ENCODE measurements at places on chromosomes 5 and 9.

DNA sequence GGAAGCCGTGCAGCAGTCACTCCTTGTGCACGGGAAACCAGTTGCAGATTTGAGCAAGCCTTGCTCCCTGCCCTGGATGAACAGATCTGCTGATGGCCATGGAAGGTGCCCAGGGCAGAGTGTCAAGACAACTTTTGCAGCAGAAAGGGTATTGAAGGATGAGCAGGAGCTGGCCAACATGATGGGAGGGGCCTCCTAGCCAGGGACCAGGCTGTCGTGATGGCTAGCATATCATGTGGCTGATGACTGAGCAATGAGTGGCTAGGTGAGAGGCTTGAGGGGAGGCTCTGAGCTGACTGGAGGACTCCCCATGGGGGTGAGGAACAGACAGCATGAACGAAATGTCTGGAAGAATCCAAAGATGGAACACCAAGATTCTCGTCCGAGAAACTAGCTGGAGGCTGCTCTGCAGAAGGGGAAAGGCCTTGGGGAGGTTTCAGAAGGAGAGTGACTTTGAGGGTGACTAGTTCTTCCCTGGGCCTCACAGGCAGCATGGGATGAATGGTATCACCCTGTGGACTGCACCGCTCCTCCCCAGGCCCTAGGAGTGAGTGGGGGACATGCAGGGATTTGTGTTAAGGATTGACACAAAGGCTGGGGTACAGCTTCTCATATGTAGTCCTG, 18.5 kb downstream of the PPARGC1B start:
- no peak for DNase-seq

- no peak for DNase-seq
Measured at GRCh38 chr5:35129276-35129675, 81.5 kb upstream of the AGXT2 start.

DNA sequence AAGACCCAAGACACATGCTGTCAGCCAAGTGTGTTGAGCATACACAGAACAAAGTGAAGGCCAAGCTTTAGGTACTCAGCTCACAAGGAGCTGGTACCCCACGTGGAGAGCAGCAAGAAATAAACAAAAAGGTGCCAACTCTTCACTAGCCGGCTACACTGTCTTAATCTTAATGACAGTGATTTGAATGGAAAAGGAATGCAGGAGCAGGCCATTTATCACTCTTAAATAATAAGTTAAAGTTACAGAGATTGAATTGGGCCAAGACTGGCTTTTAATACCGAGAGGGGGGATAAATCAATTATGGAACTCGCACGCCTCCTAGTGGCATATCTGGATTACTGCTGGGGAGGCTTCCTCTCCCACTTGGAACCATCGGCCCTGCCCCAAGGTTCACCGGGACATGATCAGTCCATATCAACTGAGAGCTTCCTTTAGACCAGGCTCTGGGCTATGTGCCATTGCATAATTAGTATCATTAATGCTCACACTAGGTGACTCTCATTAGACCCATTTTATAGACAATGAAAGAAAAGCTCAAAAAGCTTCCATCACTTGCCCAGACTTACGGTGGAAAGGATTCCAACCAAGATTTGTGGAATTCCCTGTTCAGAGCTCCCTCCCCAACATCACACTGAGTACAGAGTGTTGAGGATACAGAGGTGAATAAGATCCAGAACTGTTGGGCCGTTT, 94.0 kb downstream of the ACTL7B start:
- no peak for DNase-seq

DNA sequence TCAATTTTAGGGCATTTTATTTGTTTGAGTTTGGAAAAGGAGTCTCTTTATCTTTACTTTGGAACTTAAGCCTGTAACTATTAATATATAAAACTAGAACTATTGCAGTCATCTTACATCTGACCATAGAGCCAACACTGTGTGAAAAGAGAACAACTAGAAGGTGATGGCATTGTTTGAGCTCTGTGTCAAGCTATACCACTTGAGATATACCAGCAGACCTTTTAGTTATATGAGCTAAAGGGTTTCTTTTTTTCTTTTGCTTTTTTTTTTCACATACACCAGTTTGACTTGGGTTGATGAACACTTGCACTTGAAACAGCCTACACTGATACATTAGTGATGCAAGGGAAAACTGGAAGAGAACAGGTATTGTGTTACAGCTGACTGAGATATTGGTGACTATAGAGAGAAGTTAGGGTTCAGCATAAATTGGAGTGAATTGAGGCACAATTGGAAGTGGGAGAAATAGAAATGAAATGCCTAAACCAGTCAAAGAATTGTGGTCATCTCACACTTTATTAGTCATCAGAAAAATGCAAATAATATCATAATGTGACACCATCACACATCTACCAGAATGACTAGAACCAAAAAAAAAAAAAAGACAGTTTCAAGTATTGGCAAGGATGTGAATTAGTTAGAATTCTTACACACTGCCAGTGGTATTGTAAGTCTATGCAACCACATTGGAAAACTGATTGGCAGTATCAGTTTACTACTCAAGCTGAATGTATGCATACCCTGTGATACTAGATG, 60.9 kb downstream of the ADRB2 start:
- DNase-seq: no peak

DNA sequence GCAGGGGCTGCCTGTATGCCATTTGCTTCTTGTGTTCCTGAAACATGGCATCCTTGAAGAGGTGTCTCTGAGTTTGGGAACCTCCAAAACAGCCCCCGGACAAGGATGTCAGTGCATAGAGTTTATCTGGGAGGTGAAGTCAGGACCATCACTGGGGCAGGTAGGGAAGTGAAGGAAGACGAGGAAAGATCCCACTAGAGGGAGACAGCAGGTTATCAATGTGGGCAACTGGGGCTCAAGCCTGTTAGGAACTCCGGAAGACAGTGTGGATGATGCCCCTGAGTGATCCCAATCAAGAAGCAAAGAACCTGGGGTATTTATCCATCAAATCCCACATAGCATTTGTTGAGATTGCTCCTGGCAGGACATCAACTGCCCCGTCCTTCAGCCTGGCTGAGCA, 233.1 kb downstream of the AGTPBP1 start:
- no peak for DNase-seq

GRCh38 chr9:103802068-103802467, 292.0 kb upstream of the SMC2 start:
- DNase-seq: no peak

DNA sequence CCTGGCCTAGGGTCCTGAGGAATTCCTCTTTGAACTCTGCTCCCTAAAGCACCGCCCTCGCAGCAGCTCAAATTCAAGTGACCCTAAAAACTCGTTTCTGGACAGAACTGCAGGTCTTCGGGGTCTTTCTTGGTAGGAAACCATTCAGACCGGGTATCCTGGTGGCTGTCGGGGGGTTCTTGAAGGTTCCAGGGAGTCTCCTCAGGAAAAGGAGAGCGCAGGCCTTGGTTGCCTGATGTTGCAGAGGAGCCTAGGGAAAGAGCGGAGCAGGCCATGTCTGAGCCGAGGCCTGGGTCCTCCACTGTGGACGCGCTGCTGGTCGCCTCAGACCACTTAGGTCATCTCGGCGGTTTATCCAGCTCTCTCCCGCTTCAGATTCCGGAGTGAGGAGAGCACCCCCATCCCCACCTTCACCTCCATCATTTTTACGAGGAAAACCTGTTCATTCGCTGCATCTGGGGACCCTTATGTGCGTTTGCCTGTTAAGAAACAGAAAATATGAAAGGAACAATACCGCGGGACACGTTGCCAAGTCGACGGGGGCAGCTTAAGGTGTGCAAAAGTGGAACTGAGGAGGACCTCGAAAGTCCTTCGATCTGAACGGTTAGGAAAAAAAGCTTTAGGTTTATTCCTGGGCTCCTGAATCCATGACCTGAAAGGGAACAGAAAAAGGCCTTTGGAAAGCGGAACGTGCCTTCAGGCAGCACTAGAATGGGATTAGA, 299.4 kb downstream of the PARP8 start:
- DNase-seq: no peak

GRCh38 chr5:53237876-53238275, 128.3 kb upstream of the MOCS2 start:
- no peak for DNase-seq

DNA sequence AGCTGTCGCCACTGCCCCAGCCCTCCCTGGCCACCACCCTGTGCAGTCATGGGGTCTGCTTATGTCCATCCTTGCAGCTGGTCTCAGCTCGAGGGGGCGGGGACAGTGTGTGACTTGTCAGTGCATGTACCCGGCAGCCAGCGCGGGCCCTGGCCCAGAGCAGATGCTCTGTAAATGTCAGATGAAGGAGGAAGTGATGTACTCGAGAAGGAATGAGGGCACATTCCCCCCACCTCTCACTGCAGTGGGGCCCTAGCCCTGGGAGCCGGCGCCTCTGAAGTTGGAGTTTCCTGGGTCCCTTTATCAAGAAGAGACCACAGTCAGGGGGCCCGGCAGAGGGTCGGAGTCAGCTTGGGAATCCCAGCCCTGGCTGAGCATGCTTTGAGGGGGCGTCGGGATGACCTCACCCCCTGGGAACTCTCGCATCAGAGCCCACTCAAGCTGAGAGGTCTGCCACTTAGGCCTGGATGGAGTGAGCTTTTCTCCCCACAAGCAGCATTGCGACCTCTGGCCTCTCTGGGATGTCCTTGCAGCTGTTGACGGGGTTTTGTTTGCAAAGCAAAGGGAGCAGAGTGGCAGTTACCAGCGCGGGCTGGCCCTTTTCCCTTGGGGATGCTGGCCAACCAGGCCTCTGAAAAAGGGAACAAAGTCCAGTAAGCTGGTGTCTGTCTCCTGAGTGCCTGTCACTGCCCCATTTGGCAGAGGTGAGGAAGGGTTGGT, 19.0 kb downstream of the NEURL1B start:
- DNase-seq: no peak

- DNase-seq: no peak
Measured at GRCh38 chr5:33115467-33115866, 325.3 kb upstream of the TARS1 start.

- DNase-seq: no peak
Measured at GRCh38 chr9:32573821-32574220, 862 bp upstream of the NDUFB6 start.

GRCh38 chr9:113648048-113648447, 184.5 kb downstream of the RGS3 start:
- no peak for DNase-seq

GRCh38 chr5:150507474-150508276, at the start of gene NDST1:
Gene NDST1 (plus strand): TSS chr5:150508131. CDS start chr5:150521255, 13,124 bp downstream.
- DNase-seq: no peak

GRCh38 chr5:159781626-159782157, 134.6 kb upstream of the ADRA1B start:
- no peak for DNase-seq

DNA sequence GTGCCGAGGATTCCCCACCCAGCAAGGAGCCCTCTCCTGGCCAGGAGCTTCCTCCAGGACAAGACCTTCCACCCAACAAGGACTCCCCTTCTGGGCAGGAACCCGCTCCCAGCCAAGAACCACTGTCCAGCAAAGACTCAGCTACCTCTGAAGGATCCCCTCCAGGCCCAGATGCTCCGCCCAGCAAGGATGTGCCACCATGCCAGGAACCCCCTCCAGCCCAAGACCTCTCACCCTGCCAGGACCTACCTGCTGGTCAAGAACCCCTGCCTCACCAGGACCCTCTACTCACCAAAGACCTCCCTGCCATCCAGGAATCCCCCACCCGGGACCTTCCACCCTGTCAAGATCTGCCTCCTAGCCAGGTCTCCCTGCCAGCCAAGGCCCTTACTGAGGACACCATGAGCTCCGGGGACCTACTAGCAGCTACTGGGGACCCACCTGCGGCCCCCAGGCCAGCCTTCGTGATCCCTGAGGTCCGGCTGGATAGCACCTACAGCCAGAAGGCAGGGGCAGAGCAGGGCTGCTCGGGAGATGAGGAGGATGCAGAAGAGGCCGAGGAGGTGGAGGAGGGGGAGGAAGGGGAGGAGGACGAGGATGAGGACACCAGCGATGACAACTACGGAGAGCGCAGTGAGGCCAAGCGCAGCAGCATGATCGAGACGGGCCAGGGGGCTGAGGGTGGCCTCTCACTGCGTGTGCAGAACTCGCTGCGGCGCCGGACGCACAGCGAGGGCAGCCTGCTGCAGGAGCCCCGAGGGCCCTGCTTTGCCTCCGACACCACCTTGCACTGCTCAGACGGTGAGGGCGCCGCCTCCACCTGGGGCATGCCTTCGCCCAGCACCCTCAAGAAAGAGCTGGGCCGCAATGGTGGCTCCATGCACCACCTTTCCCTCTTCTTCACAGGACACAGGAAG, 120.2 kb downstream of the RGS3 start:
- no peak for DNase-seq

GRCh38 chr5:35785601-35786085, 71.0 kb upstream of the IL7R start:
- DNase-seq: no peak

DNA sequence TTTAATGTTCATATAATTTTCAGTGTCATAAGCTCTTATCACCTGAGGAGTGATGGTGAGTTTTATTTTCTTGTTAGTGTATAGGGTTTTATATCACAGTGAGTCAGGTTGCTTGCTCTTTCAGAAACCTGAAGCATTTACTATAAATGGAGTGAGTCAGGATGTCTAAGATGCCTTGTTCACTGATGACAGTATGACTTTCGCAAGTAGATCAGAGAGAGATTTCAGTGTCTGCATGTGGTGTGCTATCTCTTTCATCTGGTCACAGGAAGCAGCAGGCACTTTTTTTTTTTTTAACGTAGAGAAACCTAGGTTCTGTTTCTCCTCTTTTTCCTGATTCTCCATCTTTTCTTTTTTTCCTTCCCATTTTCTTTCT, 237.1 kb downstream of the DMRTA1 start:
- DNase-seq: no peak

GRCh38 chr5:50768634-50769033, 102.2 kb downstream of the PARP8 start:
- DNase-seq: no peak

- no peak for DNase-seq
Measured at GRCh38 chr5:94793816-94794198, 175.3 kb downstream of the SLF1 start.

GRCh38 chr5:178394074-178394473, 161.5 kb upstream of the PHYKPL start:
- DNase-seq: no peak

DNA sequence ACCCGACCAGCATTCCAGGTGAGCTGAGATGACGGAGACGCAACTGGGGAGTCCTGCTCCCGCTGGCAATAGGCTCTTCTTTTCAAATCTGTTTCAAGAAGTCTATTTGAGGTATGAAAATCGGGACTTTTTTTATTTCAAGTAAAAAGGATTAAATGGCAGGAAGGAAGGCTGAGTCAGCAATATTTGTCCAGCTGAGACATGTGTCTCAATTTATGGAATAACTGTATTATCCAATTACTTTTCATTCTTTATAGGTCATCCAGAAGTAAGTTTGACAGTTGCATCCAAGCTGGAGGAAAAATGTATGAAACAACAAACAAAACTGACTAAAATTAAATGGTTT, 221.1 kb downstream of the NR2F1-AS1 start:
- no peak for DNase-seq

DNA sequence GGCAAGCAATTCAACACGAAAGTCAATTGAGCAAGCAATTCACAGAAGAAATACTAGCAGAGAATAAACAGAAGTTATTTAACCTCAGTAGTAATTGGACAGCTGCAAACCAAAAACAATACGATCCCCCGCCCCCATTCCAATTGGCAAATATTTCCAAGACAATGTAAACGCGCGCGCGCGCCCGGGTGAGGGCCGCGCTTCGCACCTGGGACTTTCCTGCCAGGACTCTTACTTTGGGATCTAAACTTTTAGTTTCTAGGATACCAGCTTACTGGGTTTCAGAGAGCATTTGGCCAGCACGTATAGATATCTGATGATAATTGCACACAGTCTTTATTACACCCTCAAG, 8.6 kb downstream of the RUFY1 start:
- no peak for DNase-seq
